Stimulated activated CD8-positive, alpha-beta memory T cell treated with anti-CD3 and anti-CD28 coated beads, Interleukin-4, amount 100 ng/mL, for 1 hour (primary cell): ENCODE measurements at places on chromosomes 4 and X.

DNA sequence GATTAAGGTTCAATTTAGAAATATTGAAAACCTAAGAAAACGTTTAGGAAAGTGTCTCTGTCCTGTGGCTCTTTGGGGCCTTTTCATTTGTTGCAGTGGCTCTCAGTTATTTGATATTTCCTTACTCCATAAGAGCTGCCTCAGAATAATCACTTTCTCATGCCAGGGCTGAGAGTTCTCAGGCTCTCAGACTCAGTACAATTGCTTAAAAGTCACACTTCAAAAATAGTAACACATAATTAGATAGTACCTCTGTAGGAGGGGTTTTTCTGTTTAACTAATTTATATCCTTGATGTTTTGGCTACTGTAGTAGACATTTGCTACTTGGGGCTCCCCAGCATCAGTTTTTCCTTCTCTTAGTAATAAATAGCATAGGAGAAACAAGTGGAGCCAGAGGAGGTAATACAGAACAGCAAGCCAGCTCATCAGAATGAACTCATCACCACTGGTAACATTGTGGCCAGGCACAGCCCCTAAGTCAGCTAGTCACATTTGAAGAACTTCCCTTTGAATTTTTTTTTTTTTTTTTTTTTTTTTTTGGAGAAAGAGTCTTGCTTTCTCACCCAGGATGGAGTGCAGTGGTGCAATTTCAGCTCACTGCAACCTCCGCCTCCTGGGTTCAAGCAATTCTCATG is 8.0 kb upstream of the HNRNPD start:
- DNase-seq: no peak

DNA sequence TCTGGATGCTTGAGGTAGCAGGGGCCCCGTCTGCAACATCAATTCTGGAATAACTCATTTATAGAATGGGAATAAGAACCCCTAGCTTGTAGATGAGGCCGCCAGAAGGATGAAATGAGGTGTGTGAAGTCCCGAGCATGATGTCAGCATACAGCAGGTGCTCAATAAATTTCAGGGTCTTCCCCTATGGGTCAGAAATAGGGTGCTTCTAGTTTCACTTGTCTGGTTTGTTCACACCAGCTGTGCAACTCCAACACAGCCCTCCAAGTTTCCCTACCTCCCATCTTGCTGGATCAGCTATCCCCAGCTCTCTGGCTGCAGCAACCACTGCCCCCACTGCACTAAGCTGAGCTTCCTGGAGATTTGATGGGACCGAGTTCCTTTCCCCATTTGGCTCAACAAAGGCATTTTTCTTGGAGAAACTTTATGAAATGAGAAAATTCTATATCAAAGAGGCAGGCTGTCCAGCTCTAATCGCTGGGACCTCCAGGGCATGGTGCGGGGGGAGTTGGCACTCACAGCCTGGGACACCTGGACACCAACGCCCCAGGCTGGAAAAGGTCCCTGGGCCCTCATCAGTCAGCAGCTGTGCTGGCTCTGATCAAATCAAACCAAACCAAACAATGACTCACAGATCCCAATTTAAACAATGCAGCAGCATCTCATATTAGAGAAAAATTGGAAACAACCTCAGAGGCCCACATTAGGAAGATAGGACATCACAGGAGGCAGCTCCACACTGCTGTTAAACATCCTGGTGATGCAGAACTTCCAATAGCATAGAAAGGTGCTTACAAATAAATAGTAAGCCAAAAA is 13.3 kb downstream of the SLC2A9 start:
- no peak for DNase-seq

DNA sequence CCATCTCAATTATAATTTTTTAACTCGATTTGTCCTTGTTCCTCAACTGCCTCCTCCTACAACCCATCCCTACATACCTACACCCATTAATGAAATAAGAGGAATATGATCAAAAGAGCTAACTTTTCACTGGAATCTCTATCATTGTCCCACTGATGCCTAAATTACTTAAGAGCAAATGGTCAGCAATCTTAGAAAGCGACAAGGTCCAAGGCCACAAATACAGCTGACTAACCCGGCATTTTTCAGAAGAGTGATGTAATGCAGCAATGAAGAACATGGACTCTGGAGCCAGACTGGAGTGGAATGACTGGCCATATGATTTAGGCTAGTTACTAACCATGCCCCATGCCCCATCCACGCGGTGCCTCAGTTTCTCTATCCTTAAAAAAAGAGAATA is 56.2 kb downstream of the PPA2 start:
- no peak for DNase-seq

DNA sequence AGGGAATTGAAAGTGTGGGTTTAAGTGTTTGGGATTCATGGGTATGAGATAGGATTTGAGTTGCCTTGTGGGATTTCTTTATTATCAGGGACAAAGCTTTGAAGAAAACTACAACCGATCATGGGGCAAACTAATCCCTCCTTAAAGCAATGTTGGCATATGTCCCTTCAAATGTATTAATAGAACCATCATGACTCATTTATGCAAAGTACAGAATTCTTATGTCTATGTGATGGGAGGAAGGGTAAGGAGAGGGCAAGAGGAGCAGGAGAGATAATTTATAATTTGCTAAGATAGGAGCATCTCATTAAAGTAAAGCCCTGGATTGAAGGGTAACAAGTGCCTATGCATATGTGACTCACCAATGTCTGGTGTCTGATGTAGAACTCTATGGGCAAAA is 94.2 kb downstream of the PHEX start:
- DNase-seq: no peak

GRCh38 chrX:44017676-44018075 is 44.5 kb upstream of the NDP start:
- no peak for DNase-seq

DNA sequence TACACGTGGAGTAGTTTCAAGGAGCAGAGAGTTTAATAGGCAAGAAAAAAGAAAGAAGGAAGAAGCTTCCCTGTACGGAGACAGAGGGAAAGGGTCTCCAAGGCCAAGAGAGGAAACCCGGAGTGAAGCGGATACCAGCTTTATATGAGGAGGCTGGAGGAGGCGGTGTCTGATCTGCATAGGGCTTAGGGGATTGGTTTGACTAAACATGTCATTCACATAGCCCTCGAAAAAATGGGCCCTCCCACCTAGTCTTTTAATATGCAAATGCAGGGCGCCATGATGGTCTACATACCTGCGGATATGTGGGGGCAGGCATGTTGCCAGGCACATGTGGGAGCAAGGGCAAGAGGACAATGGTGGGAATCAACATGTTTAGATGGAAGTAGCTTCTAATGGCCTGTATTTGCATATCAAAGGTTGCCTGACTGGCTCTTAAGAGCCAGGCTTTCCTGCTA is 103.1 kb upstream of the UGT8 start:
- no peak for DNase-seq
